ENCODE measurements at places on chromosomes 3 and 15.

DNA sequence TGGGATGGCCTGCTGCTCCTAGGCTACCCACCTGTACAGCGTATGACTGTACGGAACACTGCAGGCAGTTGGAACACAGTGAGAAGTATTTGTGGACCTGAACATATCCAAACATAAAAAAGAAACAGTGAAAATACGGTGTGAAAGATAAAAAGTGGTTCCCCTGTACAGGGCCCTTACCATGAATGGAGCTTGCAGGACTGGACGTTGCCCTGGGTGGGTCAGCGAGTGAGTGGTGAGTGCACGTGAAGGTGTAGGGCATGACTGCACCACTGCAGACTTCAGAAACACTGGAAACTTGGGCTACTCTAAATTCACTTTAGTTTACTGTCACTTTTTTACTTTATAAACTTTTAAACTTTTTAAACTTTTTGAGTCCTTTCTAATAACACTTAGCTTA, 71.2 kb upstream of the SLC6A6 start:
- DNase-seq, result no peak

- no peak for DNase-seq
These were observed 181.3 kb upstream of the EOMES start for GRCh38 chr3:27903446-27903845.

- DNase-seq, result peak; percentile 66
These were observed 2.0 kb upstream of the HYAL2 start for GRCh38 chr3:50324351-50325112.

- DNase-seq, result no peak
These were observed 30.4 kb upstream of the BDH1 start for GRCh38 chr3:197586181-197586580.

DNA sequence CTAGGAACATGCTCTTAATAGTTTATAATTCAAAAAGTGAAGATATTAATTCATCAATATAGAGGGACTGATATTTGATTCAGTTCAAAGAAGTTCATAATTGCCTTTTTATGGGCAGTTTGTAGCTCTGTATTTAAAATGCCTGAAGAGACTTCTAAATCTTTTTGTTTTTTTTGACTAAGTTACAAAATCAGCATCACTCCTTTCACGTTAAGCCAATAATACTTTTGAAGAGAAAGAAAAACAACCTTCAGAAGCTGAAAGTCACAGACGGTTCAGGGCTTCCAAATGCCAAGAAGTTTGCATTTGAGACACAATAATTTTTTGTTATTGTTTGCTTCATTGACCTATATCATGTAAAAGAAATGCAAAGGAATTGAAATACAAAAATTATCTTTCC, 394.6 kb upstream of the NR2F2 start:
- DNase-seq, result no peak

GRCh38 chr3:55609230-55609827, 122.2 kb upstream of the WNT5A start:
- DNase-seq, result no peak

DNA sequence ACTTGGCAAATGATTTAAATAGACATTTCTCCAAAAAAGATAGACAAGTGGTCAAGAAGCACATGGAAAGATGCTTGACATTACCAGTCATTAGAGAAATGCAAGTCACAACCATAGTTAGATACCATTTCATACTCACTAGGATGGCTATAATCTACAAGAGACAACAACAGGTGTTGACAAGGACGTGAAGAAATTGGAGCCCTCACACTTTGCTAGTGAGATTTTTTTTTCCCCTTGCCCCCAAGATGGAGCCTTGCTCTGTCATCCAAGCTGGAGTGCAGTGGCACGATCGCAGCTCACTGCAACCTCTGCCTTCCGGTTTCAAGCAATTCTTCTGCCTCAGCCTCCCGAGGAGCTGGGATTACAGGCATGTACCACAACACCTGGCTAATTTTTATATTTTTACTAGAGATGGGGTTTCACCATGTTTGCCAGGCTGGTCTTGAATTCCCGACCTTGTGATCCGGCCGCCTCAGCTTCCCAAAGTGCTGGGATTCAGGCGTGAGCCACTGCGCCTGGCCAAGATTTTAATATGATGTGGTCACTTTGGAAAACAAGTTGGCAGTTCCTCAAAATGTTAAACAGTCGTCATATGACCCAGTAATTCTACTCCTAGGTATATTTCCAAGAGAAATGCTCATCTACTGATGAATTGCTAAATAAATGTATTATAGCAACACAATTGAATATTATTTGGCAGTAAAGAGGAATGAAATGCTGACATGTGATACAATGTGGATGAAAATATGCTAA, 103.3 kb downstream of the ATG7 start:
- no peak for DNase-seq

DNA sequence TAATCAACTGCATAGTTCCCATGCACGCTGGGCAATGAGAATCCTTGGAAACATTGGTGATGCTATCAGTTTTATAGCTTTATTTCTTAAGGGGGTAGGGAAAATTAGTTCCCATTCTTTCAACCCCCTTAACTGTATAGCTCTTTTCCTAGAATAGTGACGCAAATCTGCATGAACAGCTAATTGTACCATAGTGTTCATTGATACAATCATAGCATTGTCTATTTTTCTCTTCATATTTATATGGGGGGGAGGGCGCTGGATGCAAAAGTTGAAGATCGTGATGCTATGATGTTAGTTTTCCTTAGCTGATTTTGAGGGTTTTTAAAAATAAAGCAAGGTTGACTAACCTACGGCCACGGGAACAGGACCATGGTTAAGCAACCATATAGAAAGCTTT, 32.4 kb upstream of the SAMMSON start:
- no peak for DNase-seq

- no peak for DNase-seq
These were observed 3.9 kb upstream of the SH3GL3 start for GRCh38 chr15:83443076-83443847.

GRCh38 chr15:66884115-66884622, 181.2 kb upstream of the SMAD3 start:
- no peak for DNase-seq

DNA sequence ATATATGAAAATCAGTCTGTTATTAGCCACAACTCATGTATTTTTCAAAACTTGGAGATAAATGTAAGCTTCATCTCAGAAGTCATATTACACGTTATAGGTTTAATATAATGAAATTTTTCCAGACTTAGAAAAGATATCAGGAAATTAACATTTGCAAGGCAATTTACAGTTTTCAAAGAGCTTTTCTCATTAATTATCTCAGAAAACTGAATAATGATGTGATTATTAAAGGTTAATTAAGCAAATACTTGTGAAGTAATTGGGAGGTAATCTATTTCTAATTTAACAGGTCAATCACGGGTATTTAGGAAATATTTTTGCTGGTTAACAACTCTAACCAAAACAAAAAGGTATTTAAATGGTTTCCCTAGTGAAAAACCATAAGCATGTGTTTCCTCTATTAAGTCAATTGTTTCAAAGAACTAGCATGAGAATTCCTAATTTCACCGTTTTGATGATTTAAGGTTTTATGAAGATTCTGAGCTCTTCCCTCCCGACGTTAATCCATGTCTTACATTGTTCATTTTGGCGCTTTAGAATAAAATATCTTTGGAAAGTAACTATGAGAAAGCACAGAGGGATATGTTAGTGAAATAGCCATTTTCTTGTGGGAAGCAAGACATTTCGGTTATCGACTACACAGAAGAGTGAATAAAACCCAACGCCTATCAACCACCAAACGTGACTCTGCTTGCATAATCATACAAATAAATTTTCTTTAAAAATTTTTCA, 1.5 kb upstream of the NEO1 start:
- no peak for DNase-seq

- DNase-seq, result peak; percentile 55
These were observed 55.9 kb upstream of the PLCL2 start for GRCh38 chr3:16828815-16829214.

DNA sequence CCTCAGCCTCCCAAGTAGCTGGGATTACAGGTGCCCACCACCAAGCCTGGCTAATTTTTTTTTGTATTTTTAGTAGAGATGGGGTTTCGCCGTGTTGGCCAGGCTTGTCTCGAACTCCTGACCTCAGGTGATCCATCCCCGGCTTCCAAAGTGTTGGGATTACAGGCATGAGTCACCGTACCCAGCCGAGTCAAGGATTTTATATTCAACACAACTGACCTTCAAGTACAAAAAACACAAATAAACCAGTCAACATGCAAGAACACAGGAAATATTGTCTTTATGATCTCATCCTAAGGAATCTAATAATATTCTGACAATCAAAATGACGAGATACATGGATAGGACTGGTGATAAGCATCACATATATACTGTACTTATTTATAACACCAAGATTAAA, 37.9 kb downstream of the TJP1 start:
- DNase-seq, result no peak

DNA sequence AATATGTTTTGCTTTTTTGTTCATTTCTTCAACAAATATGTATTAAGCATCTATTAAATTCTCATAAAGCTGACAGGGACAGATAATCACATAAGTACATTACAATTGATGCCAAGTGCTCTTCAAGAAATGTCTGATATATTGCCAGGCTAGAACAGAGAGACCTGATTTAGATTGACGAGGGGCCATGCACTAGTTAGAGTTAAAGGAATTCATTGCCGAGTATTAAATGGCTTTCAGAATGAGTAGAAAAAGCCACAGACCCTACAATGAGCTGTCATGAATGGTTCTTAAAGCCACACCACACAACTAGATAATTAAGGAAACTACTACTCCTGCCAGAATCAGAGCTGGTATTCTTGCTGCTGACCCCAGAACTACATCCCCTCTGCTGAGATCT, 250.2 kb upstream of the MME start:
- DNase-seq, result no peak

DNA sequence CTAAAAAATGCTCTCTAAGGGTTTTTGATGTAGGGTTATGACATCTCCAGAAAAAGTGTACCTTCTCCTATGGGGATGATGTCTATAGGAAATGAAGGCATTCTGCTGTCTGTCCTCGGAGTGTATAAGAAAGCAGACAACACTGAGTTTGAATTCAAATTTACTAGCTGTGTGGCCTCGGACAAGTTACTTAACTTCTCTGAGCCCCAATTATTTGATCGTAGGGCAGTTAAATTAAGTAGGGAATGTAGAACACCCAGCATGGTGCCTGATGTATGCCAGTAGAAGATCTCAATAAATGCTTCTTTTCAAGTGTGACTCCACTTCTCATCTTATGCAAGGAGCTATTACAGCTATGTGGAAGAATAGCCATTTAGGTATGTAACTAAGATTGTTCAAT, 184.6 kb downstream of the CPNE4 start:
- no peak for DNase-seq

- DNase-seq, result no peak
These were observed 70.6 kb downstream of the AP4E1 start for GRCh38 chr15:50979041-50979440.

- DNase-seq, result no peak
These were observed 89.0 kb upstream of the STRIT1 start for GRCh38 chr3:155382396-155383042.

DNA sequence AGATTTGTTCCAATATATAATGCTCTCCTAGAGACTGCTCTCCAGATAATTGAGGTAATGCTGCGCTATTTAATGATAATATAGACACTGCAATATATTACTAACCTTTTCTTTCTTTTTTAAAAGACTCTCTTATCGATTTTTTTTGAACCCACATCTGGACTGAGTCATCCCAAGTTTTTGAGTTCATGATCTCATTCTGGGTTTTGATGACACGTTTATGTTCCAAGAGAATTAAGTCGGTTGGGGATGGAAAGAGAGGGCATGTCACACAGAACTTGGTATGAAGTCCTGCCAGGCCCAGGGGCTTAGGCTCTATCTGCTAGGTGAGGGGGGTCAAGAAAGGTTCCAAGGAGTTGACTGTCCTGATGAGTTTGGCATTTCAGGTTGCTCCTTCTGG, 431.1 kb downstream of the MFSD1 start:
- no peak for DNase-seq

DNA sequence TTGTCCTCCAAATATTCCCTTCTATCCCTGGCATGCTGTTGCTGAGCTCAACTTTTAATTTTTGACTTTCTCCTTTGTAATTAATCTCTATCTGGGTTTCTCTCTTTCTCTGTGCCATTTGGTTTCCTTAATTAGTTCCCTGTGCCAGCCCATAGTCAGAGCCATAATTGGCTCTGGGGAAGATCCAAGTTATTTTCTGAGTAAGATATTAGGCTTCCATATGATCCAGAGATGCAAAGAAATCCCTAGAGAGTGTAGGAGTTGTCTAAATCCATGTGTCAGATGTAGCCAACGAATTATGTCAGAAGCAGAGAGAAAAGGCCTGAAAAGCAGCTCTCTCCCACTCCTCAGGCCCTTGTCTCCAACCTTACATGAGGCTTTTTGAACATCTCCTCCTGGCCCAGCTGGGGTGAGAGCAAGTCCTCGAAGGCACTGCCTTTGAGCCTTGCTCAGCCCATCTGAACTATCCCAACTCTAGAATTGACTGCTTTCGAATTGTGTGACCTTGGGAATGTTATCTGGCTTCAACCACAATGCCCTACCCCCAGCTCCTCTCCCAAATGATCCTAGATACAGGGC, 46.4 kb downstream of the MOBP start:
- DNase-seq, result no peak

DNA sequence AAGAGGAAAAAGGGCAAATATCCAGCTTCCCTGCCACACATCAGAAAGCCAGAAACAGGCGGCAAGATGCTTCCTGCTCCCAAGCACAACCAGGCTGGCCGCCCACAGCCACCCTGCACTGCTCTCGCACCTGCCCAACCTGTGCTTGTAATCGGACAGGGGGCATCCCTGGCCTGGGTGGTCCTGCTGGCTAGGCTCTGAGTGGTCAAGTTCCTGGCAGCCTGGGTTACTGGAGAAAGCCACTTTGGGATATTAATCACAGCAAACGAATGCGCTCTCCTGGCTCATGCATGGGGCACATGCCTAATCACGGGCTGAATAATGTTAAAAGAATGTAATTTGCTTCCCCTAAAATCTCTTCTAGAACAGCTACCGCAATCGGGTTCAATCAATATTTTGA, 442.4 kb downstream of the MCTP2 start:
- no peak for DNase-seq

DNA sequence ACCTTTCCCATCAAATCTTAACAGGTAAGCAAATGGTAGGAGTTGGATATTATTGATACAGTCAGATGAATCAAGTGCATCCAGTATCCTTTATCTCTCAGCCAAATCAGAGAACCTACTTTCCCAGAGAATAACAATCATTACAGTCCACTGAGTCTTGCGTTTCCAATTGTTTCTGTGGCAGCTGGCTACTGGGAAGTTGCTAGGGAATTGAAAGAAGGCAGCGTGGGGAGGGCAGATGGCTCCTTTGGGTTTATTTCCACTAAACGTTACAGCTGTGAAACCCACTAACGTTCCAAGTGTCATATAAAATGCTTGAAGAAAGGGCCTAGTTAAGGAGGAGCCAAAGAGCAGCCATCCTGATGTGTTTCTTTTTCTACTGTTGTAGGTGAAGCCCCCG, 78.4 kb downstream of the WDR72 start:
- no peak for DNase-seq

- DNase-seq, result no peak
These were observed 34.3 kb downstream of the GOLIM4 start for GRCh38 chr3:168061332-168061996.

- no peak for DNase-seq
These were observed 73.4 kb upstream of the CADM2 start for GRCh38 chr3:84885199-84885882.

- DNase-seq, result no peak
These were observed 157.2 kb upstream of the IL12A start for GRCh38 chr3:159831466-159831865.

GRCh38 chr15:90401495-90401894, 13.5 kb downstream of the IQGAP1 start:
- DNase-seq, result no peak

- no peak for DNase-seq
These were observed 27.6 kb upstream of the FAM3D start for GRCh38 chr3:58693940-58694850.

All from activated CD8-positive, alpha-beta memory T cell treated with anti-CD3 and anti-CD28 coated beads, Interleukin-2, amount 50 U/mL, for 4 hours (primary cell).